ENCODE measurements at places on chromosomes 2 and 18.
A peak's percentile ranks its signal among the peaks of the same experiment; 100 is the strongest.

- no peak for DNase-seq
Observed at GRCh38 chr2:169002161-169002738, 28.9 kb downstream of the ABCB11 start.

DNA sequence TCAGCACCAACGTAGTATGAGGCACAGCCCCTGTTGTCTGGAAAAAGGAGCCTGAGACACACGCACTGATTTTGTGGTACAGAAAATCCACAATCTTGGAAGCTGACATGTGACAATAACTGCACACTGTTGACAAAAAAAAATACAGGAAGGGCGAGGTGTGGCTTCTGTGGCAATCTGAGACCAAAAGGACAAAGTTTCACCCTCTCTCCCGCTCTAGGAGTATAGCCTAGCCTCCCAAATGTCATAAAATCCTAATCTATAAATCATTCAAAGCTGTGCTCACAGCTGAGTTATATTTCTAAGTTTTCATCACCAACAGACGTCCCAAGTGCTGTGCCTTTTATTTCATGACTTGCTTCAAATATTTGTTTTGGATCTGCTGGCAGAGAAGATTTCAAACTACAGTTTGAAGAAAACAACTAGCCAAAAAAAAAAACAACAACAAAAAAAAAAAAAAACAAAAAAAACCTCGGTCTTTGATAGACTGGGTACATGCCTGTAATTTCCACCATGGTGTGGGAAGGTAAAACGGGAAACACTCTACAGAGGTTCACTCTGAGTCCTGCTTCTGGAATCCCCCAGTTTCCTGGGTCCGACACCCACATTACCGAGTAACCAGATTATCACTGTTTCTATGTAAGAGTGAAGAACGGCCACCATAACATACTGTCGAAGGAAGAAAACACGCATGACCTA lies 61.0 kb downstream of the C2orf76 start:
- DNase-seq, result no peak

DNA sequence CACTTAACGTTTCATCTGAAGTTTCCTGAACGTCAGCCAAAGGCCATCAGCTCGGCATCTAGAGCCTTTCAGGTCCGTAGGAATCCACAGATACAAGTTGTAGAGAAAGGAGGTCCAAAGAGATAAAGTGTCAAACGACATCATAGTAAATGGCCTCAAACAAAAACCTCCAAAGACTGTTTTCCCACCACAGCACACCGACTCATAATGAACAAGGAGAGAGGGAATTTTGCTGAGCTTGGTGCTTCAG lies 150.3 kb downstream of the PXDN start:
- DNase-seq, result no peak

DNA sequence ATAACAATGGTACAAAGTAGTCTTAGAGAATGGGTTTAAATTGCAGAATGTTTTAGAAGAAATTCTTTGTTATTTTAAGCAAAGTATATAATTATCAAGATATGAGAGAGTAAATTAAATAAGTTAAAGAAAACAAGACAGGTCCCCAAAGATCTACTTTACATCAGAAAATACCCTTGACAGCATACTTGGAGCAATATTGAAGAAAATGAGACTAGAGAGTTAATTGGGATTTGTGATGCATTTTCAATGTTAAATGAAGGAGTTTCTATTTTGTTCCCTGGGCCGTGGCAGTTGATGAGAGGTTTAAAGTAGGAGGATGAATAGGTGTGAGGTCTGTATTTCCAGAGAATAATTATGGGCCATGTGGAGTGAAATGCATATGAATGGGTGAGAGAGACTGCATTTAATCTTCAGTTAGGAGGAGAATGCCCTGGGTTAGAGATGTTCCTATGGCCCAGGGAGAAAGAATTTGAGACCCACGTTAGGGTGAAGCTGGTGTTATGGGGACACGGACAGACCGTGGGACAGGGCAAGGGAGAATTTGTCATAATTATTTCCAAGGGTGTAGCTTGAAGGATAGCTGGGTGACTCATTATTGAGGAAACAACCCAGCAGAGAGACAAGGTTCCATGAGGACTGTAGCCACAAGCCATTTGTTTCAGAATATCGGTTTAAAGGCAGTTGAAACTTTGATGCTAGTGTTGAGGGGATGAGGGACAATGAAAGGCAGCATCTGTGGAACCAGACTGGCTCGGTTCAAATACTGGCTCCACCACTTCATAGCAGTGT lies 22.7 kb downstream of the MGAT5 start:
- no peak for DNase-seq

DNA sequence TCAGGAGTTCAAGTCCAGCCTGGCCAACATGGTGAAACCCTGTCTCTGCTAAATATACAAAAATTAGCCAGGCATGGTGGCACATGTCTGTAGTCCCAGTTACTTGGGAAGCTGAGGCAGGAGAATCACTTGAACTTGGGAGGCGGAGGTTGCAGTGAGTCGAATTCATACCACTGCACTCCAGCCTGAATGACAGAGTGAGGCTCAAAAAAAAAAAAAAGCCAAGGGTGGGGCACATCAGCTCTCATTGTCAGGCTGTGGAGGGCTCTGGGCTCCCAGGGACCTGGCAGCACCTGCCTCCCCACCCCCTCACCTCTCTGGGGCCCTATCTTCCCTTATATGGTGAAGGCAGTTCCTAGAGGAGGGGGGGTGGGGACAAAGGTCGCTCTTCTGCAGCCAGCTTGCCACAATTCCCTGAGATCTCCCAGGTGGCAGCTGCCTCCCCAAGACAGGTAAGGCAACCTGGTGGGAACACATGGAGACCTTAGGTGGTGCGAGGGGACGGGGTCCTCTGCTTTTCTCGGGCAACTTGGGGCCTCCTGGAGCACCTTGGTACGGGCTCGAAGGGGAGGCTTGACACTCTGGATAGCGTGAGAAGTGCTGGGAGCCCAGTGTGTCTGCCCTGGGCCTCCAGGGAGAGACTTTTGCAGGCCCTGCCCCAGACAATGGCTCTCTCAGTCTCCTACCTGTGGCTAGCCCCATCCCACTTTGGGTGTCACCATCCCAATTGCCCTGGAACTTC lies at the start of gene VIL1:
Gene VIL1 (plus strand): TSS at position 407 of the 742 bp plus-strand sequence. CDS start 4,656 bp downstream, outside the sequence.
- DNase-seq, result no peak

- DNase-seq, result no peak
Observed at GRCh38 chr2:213980883-213981282, 430.0 kb upstream of the VWC2L start.

DNA sequence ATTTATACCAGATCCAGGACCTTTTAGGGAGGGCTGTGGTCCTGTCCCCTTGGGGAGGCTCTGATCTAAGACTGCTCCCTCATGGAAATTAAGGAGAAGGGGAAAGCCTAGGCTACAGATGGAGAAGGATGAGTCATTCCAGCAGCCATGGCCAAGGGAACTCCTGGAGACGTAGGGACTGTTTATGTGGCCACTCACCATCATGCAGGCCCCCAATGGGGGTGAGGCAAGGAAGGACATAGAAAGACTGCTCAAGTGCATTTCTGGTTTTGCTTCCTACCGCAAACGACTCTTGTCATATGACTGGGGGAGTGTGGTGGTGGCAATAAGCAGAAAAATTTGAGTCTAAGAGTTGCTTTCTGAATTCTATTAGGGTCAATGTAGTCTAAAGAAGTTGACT lies 54.0 kb upstream of the CYP1B1 start:
- no peak for DNase-seq

DNA sequence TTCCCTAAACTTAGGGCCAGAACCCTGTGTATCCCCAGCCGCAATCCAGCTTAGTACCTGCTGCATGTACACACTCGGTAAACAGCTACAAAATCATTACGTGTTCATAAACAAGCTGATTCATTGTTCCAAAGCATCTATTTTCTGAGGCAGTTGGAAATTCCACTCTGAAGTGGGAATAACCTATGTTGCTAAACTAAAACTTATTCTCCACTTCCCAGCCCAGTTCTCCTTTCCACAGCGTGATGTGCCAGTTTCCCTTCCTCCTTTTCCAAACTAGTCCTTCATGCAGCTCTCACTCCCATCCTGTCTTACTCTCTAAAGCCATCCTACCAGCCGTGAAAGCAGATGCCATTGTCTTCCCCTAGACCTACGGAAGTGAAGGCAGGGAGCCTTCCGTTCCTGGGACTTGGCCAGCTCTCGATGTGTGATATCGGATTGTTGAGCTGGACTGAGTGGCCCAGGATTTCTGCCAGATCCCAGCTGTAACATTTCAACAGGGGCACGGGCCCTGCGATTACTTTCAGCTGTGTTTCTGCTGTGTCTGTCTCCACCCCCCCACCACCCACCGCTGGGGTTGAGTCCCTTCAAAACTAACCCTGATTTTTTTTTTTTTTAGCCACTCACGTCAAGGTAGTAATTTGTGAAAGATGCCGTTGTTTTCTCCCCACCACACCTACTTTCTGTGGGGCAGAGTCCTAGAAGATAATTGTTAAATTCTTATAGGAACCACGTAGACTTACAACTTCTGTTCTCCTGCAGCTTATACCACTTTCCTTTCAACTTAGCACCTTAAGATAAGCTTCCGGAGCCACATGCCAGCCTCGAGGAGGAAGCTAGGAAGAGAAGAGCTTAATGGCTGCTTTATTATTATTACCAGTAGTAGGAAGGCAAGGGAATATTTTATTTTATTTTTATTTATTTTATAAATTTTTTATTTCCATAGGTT lies 100.9 kb downstream of the CRIM1 start:
- DNase-seq, result no peak

DNA sequence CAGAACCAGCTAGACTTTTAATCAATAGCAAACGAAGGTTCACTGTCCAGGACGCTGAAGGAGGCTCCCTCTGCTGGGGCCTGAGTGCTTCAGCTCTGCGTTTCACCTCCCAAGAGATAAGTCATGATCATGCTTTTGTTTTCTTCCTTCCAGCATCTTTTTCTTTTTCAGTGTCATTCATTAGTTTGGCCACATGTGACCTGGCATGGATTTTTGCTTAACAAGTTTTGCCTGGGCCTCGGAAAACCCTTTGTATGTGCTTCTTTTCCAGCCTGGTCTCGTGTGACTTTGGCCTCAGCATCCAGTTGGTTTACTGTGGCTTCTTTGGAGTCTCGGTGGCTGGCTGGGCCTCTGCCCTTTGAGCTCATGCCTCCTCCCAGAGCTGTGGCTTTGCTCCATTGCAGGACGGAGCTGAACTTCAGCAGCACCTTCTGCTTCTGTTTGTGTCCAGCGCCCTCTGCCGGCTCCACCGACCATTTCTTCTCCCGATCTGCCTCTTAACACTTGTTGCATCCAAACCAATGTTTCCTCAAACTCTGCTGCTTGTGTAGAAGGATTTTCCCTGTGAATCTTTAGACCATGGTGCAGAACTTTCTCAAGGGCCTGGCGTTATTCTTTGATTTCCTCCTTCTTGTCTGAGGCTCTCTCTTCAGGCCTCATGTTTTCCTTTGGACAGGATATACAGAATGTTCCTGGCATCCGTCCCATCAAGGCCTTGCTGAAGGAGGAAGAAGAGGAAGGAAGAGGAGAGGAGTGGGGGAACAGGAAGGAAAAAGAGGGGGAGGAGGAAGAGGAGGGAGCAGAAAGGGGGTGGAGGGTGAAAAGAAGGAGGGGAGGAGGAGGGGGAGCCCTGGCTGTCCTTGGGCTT lies 23.6 kb upstream of the HES6 start:
- DNase-seq, result peak; percentile 71

DNA sequence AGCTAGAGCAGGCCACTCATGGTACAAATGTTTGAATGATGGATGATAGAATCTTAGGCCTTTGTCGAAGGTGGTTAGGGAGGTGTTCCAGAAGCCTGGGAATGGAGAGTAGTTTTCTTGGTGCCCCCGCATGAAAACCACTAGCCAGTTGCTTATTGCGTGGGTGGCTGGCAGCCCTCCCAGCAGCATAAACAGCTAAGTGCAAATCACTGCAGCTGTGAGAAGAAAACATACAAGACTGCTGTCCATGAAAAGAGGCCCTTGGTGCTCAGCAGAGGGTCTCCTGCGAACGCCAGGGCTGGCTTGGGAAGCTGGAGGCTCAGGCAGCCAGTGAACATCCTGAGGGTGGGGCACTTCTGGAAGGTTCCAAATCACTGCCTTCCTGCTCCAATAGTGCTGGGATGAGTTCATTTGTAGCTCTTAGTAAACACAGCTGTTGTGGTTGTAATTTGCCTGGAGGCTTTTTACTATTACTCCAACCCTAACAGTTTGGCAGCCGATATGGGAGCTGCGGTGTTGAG lies 118.8 kb downstream of the MGAT5 start:
- no peak for DNase-seq
